HAP-1 (cell line): ENCODE measurements at places on chromosomes 7 and 10.

DNA sequence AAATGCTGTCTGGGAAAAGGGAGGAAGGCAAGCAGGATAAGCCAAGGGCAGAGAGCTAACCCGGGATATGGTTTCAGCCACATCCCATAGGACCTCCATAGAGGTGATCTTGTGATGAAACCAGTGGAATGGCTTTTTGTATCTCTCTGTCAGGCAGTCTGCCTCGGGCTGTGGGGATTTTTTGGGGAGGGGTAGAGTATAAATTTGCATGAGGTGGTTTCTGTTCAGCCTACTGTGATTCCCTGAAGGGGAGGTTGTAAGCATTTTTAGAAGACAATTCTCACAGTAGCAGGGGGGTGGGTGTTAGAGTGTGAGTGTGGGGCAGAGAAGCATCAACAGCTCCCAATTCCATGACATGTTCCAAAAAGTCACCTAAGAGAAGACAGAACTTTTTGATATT lies 11.8 kb downstream of the OR9A2 start:
- no peak for DNase-seq

DNA sequence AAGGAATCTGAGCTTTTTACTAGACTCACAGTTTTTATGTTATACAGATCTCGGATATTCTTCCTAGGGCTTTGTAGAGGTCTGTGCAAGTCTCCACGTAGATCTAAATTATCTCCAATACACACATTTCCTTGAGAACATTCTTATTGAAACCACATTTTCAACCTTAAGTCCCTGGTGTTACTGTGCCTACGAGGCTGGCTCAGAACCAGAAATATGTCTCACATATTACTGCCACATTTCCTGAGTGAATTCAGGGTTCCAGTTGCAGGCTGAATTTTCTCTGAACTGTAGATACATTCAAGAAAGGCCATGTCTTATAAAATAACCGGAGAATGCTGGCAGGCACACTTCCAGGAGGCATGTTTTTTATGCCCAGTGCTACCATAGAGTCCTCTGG lies 46.5 kb downstream of the INHBA start:
- DNase-seq = no peak

DNA sequence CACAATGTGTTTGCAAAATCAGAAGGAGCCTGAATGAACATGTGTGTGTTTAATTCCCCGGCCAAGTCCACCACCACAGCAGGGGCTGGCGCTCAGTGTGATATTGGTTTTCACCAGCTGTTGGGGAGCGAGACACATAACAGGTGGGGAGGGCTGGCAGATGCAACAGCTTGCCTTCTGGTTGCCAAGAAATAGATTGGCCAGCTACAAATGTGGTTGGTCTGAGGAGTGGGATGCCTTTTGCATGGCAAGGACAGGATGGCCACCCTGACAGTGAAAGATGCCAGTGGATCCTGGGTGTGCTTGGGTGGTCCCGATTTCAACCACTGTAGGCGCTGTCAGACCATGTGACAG lies 292.5 kb upstream of the FZD8 start:
- DNase-seq = no peak

- DNase-seq = no peak
These were observed 116.2 kb downstream of the JAZF1 start for GRCh38 chr7:28064437-28064836.

DNA sequence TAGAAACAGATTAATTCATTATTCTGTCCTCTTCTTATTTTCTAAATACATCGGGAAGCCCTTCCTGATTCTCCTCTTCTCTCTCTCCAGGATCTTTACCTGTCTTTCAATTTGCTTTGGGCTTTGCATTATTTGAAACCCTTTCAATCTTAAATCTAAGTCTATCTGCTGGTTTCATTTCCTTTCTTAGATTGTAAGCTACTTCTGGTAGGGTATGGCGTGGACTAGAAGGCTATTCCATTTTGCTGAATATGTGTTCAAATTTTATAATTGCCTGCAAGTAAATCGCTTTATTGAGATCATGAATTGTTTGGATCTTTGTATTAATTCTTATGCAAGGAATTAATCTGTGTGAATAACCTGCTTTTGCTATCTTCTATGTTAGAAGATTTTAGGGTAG lies 11.1 kb downstream of the STAM start:
- DNase-seq = no peak

- DNase-seq = no peak
These were observed 254.9 kb downstream of the KIAA1217 start for GRCh38 chr10:24463611-24464426.

DNA sequence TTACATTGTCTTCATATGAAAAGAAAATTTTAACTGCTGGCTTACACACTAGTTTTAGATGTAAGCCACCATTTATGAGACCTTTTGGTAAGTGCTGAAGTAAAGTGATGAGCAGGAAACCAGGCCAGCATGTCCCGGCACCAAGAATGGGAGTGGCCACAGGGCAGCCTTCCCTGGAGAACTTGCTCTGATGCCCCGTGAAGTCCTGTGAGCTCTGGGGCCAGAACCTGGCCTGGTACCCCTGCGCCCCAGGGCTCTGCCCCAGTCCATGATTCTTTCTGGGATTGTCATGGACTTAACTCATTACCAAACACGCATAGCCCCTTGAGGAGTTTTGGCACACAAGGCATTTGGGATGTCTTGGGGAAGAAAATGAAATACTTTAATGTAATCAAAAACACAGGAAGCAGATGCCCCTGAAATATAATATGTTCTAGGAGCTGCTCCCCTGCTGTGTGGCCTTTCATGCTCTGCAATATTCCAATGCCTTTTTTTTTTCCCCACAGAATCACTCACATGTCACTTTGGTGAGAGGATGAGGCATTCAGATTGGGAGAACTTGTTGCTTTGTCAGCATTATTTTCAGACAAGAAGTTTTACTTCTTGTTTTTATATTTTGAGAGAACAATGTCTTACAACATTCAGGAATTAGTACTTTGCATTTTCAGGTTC lies 53.1 kb upstream of the CXCL12 start:
- no peak for DNase-seq
